ENCODE measurements at places on chromosomes 11 and 22. TPM values are rescaled to one million over a fixed set of nuclear protein-coding genes. Genes with fewer than 3 reads are reported as not detected.

Gene SHANK3
- 9.7 TPM for total RNA-seq

Gene MS4A15
- not detected for total RNA-seq

Gene GLYAT
- total RNA-seq = not detected

Gene ANO1
- not detected for total RNA-seq

Gene ARHGAP20
- total RNA-seq = 53.8 TPM

Gene RIMBP3C
- total RNA-seq = 1.3 TPM

Gene PAMR1
- total RNA-seq = 0.94 TPM

Gene CALCA
- not detected for total RNA-seq

Measured in parietal lobe (tissue), 2 donors.